ENCODE measurements at places on chromosomes 16 and 17.

GRCh38 chr16:79845033-79845733 is 244.6 kb upstream of the MAF start:
- no peak for DNase-seq

DNA sequence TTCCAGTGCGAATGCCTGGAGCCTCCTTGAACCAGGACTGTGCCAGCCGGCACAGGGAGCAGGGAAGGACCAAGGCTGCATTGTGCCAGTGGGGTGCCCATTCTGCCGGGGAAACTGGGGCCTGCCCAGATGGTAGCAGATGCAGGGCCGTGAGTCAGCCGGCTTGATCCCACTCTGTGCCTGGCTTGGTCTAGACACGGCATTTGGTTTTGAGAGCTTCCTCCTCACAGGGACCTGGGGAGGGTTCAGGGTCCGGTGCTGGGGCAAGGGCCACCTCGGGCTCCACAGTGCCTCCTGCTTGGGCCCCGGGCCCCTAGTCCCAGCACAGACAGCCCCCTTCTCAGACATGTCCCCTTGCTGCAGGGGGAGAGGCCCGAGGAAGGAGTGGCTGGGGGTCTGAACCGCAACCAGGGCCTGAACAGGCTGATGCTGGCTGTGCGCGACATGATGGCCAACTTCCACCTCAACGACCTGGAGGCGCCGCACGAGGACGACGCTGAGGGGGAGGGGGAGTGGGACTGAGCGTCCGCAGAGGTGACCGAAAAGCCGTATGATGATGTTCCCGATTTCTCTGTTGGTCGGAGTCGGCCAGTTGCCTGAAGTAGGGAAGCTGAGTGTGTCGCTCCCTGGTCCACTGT is 7.8 kb upstream of the MC1R start:
- no peak for DNase-seq

GRCh38 chr16:87406495-87407088 is 14.5 kb downstream of the MAP1LC3B start:
- no peak for DNase-seq

- DNase-seq: no peak
These were observed 2.1 kb upstream of the DNASE1L2 start for GRCh38 chr16:2233872-2234812.

- no peak for DNase-seq
These were observed 4.4 kb upstream of the CYLD start for GRCh38 chr16:50737420-50737959.

DNA sequence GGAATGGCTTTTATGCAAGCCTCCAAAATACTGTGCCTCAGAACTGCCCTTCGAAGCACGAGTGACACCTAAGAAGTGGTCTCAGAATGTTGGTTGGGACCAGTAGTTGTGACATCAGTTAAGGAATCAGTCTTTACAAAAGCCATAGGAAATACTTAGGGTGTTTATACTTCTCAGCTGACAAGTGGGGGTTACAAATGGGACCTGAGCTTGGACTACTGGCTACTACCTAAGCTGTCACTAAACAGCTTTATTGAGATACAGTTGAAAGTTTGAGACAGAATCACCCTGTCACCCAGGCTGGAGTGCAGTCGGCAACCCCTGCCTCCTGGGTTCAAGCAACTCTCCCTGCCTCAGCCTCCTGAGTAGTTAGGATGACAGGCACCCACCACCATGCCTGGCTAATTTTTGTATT is 5.0 kb downstream of the RPL19 start:
- DNase-seq: no peak
